GM23248 (cell line): ENCODE measurements at places on chromosomes 7 and 10. TPM values are rescaled to one million over a fixed set of nuclear protein-coding genes. Genes with fewer than 3 reads are reported as not detected.

- no peak overlapping the region for H3K27ac ChIP-seq
- no peak overlapping the region for H3K4me3 ChIP-seq
- H3K4me1 ChIP-seq: peaks cover 41% of the 10 kb centered on the region
These were observed 158.3 kb downstream of the TCF7L2 start for GRCh38 chr10:113108194-113108835.

GRCh38 chr10:117519286-117519685 is 23.3 kb upstream of the EMX2 start:
- no peak for DNase-seq
- 0 out of 2 replicates have a peak, but pooled peaks cover 3% of the 10 kb centered on the region for H3K36me3 ChIP-seq
- H3K27ac ChIP-seq: no peak overlapping the region
- 0 out of 2 replicates have a peak, but pooled peaks cover 4% of the 10 kb centered on the region for H3K4me1 ChIP-seq

GRCh38 chr10:93488956-93489528 is 6.9 kb upstream of the MYOF start:
- H3K4me3 ChIP-seq: no peak overlapping the region
- no peaks in the 10 kb centered on the region for H3K36me3 ChIP-seq
- H3K4me1 ChIP-seq: no peaks in the 10 kb centered on the region
- no peak overlapping the region for H3K27ac ChIP-seq

- peaks cover 41% of the 10 kb centered on the region for H3K4me1 ChIP-seq
- DNase-seq: peak; percentile 71
- H3K4me3 ChIP-seq: no peak overlapping the region
- H3K36me3 ChIP-seq: no peaks in the 10 kb centered on the region
These were observed 38.2 kb downstream of the MDH2 start for GRCh38 chr7:76086070-76086469.

DNA sequence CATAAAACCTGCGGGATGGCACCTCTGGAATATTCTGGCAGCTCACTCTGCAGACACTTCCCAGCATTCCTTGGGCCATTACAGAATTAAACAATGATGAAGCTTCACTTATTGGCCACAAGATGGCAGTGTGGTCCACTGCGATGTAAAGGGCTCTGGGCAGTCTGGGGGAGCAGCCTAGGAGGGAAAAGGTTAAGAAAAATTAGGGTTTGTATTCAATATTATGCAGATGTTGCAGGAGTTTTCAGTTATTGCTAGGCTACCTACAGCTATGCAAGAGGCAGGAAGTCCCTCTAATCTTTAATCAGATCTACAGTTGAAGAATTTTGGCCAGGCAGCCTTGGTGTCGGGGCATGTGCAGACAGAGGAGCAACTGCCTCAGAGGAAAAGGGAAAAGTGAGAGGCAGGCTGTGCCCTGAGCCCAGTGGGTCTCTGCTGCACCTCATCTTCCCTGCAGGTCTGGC is 233.2 kb upstream of the PRSS1 start:
- no peaks in the 10 kb centered on the region for H3K4me1 ChIP-seq
- peaks cover 30% of the 10 kb centered on the region for H3K27me3 ChIP-seq
- no peak overlapping the region for H3K4me3 ChIP-seq
- no peaks in the 10 kb centered on the region for H3K36me3 ChIP-seq

ATOH7 gene
- not detected in 2 replicates for polyA plus RNA-seq

OPN4 gene
- polyA plus RNA-seq: not detected in 2 replicates

TBC1D12 gene
- polyA plus RNA-seq: 3.8 and 6.5 TPM in 2 replicates

BZW2 gene
- 60.9 and 64.3 TPM in 2 replicates for polyA plus RNA-seq

MBLAC1 gene
- polyA plus RNA-seq: 1.3 TPM in 2 replicates

VSIR gene
- 152 and 153 TPM in 2 replicates for polyA plus RNA-seq

GIMAP7 gene
- polyA plus RNA-seq: not detected in 2 replicates
